ENCODE measurements at places on chromosomes 6 and 20.

DNA sequence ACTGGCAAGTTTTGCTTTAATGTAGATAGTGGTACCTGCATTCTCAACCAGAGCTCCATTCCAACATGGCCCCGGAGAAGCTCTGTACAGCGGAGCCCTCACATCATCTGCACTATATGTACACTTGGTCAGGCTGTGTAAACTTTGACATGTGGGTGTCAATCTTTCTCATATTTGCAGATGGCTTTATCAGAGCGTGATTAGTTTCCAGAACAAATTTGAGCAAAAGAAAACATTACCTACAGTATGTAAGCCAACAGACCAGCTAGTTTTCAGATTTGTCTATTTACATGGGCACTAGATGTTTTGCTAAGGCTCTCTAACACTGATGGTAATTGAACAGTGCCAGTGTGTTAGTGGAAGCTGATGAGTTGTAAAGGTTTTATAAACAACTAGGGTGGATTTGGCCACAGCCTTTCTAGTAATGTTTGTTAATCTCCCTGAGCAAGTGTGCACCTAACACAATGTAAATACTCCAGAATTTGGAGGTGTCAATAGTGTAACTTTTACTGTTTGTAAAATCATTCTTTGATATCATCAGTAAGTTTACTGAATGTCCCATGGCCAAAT is 131.8 kb downstream of the FOXA2 start:
- no peak for DNase-seq

DNA sequence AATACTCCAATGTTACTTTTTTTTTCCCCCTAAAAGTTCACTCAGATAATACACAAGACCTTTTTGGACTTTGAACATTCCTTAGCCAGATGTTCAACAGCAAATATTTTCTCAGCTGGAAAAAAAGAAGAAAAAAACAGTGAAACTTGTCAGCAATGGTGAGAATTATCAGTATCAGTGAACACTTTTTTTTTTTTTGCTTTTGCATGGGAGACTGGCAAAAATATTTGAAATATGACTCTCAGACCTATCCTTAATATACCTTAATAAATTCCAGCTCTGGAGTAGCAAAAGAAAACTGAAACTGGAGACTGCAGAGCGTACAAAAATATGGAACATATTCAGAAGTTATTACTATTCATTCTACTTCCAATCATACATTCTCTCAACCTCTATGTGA is 92.3 kb downstream of the RFPL4B start:
- no peak for DNase-seq

DNA sequence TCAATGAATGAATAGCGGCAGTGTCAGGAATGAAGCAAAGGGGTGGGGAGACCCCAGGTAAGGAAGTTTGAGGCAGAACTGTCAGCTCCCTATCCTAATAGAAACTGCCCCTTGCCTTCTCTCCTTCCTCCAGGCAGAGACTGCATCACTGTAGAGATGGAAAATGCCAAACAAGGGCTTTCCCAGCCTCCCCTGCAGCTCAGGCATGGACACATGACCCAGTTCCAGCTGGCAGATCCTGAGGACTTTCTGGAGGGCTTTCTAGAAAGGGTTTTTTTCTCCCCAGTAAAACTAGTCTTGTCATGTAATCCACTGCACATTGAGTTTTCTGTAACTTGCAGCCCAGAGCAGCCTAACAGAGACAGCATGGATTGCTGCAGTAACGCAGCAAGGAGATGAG is 17.9 kb upstream of the PNPLA1 start:
- DNase-seq, result no peak

DNA sequence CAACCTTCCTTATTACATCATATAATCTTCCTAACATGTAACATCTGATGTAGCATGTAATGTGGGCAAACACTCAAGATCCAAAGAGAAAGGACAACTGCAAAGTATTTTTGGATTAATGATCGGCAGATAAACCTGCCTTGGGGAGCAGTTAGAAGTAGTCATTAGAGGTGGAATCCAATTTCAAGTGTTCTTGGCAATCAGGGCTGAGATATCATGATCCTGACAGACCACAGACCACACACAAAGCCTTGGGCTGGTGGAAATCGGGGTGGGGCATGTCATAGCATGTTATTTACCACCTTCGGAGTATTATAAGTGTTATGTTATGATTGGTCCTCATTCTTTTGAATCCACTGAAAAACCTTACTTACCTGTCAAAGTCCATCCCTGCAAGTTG is 16.3 kb downstream of the NCOA5 start:
- no peak for DNase-seq

DNA sequence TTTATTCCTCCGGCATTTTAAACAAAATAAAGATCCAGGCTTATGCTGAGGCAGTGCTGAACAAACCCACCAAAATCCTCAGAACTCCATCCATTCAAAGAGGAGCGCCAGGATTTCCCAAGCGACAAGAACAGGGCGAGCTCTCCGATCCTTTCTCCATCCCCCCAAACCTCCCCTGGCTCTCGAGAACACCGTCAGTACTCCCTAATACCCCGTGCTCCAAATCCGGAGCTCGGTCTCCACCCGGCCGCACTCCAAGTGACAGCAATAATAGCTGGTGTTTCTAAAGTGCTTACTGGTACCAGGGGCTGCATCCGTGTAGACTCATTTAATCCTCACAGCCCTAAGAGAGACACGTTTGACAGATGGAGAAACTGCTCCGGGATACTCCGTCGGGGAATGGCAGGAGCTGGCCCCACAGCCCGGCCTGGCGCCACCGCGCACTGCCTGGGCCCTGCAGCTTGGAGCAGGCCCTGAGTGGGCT is 277.1 kb upstream of the QKI start:
- DNase-seq, result no peak

DNA sequence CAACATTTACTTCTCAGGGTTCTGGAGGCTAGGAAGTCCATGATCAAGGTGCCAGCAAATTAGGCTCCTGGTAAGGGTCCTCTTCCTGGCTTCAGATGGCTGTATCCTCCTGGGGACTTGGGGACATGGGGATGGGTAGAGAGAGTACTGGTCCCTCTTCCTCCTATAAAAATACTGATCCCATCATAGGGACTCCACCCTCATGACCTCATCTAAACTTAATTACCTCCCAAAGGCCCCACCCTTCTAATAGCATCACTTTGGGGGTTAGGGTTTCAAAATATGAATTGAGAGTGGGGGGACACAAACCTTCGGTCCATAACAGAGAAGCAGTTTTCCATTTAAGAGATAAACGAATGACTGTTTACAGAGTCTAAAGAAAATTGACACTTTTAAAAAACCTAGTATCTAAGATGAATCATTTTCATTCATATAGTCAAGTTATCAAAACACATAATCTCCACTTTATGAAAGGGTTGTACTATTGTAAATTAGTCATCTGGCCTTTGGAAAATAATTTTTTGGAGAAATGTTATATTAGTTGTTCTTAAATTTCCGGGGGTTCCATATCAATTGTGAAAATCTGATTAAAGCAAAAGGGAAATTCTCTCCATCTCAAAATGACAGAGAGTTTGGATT is 33.5 kb downstream of the ELOVL5 start:
- no peak for DNase-seq

DNA sequence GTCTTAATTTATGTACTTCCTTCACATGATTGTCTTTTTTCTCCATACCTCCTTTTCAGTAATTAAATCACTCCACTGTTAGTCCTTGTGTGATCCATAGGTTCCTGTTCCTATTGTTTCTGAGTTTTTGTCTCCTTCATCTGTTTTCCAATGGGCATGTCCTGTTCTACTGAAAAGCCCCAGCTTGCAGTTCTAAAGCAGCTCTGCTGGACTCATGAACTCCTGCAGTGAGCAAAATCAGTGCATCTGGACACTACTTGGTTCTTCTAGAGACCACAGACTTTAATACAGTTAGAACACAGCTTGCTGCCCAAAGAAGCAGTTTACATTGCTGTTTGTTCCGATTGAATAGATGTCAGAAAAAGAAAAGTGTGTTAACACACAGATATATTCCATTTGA is 593.3 kb upstream of the HS3ST5 start:
- no peak for DNase-seq

Measured in cerebellar nuclear complex (tissue), 1 donor.